Keratinocyte (primary cell): ENCODE measurements at places on chromosomes 6 and 20. TPM values are rescaled to one million over a fixed set of nuclear protein-coding genes. Genes with fewer than 3 reads are reported as not detected.

Gene MRAP2
- 2.4 to 4.1 TPM (median 3.0 TPM) in 3 replicates for polyA plus RNA-seq

Gene PRRC2A
- 20.5 to 58.0 TPM (median 22.7 TPM) in 3 replicates for polyA plus RNA-seq

Gene ELOVL4
- 2.9 to 6.1 TPM (median 4.8 TPM) in 3 replicates for polyA plus RNA-seq

Gene DDX43
- 0.14 to 0.33 TPM (median 0.15 TPM) in 3 replicates for polyA plus RNA-seq

Gene FKBP1C
- polyA plus RNA-seq = 2.9 to 4.6 TPM (median 4.4 TPM) in 3 replicates

Gene NINL
- 0.66 to 0.79 TPM (median 0.75 TPM) in 3 replicates for polyA plus RNA-seq

Gene MUCL3
- 0.05 TPM in 1 of 3 replicates, not detected in the others for polyA plus RNA-seq

Gene RIPK1
- 13.2 to 19.6 TPM (median 13.8 TPM) in 3 replicates for polyA plus RNA-seq

DNA sequence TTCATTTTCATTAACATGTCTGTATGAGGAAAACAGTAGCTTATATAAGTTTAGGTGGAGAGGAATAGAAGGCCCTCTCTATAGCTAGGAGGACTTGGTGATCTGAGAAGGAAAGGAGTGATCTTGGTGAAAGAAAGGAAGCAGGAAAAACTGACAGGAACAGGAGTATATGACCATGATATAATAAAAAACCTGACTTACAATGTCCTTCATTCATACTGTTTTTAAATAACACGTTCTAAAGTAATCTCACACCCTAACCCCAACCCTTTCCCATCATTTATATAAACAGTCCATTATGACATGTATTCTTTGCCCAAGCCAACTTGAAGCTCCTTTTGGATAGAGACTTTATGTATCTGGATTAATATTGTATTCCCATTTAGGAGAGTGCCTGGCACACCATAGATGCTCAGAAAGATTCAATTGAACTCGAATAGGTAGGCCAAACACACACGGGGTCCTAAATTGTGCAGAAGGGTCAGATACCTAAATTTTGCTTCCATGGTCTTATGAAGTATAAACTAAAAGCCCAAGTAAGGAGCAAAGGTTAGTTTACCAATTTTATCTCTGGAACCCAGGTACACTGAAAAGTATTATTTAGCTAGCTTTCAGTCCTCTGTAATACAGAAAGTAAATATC lies 75.9 kb downstream of the OR2B2 start:
- no peak for DNase-seq

GRCh38 chr20:41783423-41784208 lies 165.4 kb upstream of the CHD6 start:
- no peak for DNase-seq

DNA sequence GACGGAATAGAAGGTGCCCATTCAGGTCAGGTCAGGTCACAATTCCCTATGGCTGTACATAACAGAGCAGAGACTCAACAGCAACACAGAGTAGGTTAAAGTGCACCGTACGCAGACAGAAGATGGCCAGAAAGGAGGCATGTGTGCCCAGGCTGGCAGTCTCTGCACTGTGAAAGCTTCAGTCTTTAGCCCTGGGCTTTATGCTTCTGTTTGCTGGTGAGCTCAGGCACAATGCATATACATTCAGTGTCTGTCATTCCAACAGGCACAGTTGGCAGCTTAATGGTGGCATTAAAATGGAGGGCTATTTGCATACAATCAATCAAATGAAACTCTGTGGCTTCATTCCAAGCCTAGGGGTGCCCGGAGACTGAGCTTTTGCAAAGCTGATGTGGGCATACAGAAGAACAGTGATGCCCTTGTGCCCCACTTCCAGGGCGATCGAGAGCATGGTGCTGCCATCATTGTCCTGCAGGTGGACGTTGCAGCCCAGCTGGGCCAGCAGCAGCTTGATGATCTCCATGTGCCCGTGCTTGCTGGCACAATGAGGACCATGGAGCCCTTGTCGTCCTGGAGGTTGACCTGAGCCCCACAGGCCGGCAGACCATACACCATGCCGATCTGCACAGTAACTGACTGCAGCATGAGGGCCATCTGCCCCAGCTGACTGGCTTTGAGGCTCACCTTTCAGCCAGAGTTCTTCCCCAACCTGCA lies 22.4 kb downstream of the TRMT6 start:
- DNase-seq = no peak

- no peak for DNase-seq
Measured at GRCh38 chr20:53186635-53187034, 214.5 kb downstream of the TSHZ2 start.

DNA sequence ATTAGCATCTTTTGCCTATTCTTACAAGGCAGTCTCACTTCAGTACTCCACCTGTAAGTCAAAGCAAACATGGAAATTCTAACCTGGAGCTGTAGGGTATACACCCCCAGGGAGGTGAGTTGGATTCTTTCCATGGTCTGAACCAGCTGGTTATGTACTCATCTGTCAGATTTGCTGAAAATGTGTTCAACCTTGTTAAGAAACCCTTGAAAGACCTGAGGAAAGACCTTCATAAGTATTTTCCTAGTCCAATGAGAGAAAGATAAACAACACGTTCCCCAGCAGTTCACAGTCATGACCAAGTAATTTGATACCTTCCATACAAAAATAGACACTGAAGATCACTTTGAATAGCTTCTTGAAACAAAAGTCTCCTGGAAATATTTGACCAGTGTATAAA lies 42.5 kb downstream of the ID4 start:
- no peak for DNase-seq

GRCh38 chr6:21189759-21190158 lies 403.8 kb upstream of the SOX4 start:
- DNase-seq = no peak

- no peak for DNase-seq
Measured at GRCh38 chr20:40958598-40958997, 70.0 kb upstream of the TOP1 start.

- DNase-seq = no peak
Measured at GRCh38 chr20:20793591-20793990, 81.1 kb upstream of the RALGAPA2 start.

DNA sequence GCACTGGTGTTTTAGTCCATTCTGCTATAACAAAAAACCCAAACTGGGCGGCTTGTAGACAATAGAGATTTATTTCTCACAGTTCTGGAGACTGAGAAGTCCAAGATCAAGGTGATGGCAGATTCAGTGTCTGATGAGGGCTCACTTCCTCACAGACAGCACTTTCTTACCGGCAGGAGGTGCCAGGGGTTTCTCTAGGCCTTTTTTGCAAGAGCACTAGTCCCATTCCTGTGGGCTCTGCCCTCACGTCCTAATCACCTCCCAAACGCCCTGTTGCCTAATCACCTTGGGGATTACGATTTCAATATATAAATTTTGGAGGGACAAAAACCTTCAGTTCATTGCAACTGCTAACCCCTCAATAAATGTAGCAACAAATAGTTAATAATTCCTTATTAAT lies 140.0 kb upstream of the SGK1 start:
- no peak for DNase-seq

DNA sequence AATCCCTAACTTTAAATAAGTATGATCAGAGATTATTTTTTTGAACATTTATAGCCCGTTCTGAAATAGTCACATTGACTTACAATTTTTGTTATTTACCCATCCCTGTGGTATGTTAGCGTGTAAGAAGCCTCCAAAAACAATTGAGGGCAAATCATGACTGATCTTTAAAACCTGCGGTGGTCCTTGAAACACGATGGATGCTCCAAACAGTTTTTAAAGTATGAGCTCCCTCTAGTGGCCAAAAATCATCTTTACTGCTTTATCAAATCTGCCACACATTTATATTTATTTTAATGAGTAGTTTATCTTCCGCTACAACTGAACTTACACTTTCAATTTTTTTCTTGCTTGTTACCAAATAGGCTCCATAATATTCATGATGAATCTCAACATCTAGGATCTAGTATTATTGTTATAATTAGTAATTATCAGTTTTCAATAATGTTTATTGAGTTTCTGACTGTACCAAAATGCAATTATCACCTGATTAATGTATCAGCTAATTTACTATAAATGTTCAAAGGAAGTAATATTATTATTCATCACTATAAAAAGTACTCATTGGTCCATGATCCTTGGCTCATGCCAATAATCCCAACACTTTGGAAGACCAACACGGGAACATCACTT lies 52.2 kb downstream of the MARCKS start:
- no peak for DNase-seq

- no peak for DNase-seq
Measured at GRCh38 chr6:147900247-147900830, 391.8 kb downstream of the SAMD5 start.

- no peak for DNase-seq
Measured at GRCh38 chr20:40955326-40955725, 73.3 kb upstream of the TOP1 start.

GRCh38 chr6:27312950-27313271 lies 838 bp upstream of the POM121L2 start:
- no peak for DNase-seq
